ENCODE measurements at places on chromosomes 5 and 9. TPM values are rescaled to one million over a fixed set of nuclear protein-coding genes. Genes with fewer than 3 reads are reported as not detected.

- no peak for DNase-seq
These were observed 108.8 kb downstream of the HMHB1 start for GRCh38 chr5:143920772-143921171.

- no peak for DNase-seq
These were observed 13.1 kb downstream of the PALM2AKAP2 start for GRCh38 chr9:109792951-109793546.

Gene GPR151
- not detected for total RNA-seq

DNA sequence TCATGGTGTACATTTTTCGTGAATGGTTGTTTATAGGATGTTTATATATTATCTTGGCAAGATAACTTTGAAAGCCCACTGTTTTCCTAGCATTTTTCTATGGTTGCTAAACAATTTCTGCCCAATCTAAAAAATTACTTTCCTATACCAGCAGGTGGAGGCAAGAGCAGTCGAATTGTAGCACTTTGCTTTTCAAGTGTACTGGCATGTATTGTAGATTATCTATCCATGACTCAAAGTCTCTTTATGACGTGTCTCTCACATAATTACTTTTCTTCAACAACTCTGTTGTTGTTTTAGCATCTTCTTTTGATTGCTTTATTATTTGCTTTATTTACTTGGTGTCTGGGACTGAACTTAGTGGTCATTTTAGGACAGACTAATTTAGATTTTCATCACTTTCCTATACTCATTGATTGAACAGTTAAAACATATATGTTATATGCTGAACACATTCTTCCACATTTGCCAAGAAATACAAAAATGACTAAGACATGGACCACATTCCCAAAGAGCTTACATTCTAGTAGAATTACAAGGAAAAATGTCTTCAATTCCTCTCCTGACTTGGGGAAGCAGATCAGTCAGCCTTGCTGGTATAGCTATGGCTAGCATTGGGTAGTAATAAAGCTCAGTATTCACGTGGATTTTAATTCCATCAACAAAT, 20.7 kb downstream of the NLN start:
- no peak for DNase-seq

DNA sequence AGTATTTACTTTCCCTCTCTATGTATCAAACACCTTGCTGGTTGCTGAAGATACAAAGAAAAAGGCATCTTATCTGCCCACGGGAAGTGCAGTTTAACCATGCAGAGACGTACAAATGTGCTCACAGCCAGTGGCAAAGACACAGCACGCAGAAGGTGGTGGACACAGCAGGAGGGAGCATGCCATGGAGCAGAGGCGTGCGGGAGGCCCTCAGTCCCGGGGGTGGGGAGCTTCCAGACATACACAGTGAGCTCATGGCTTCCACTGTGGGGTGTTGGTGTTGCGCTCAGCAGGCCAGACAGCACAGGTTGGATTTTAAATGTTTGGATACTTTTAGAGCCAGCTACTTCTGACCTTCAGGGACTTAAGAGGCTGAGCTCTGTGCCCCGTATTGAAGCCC, 8.8 kb upstream of the BARX1 start:
- DNase-seq: no peak

GRCh38 chr9:16986556-16986955, 116.1 kb upstream of the BNC2 start:
- DNase-seq: no peak

DNA sequence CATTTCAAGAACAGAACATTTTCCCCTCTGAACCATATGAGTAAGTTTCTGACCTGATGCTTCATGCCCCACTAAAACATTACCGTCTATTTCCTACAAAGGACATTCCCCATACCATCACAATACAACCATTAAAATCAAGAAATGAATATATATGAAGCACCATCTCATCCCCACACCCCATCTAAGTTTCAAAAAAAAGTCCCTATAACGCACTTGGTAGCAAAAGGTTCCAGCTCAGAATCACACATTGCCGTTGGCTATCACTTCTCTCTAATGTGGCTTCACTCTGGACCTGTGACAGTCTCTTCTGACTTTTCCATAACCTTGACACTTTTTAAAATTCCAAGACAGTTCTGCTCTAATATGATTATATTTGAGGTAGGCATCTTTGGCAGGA, 5.9 kb downstream of the EMB start:
- no peak for DNase-seq

DNA sequence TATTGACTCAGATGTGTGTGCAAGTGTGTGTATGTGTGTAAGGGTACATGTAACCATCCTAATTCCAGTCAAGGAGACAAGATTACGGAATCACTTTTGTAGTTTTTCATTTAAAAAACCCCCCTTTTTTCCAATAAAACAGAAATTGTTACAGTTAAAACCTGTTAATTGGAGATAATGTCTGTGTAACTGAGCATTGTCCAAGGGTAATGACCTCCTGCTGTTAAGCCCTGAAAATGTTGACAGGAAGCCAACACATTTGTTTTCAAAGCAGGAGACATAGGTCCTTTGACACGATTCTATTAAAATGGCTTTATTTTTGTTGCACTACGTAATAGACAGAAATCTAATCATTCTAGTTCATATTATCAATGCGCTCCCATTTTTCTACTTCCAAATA, 457.3 kb upstream of the ARRDC3 start:
- DNase-seq: no peak

DNA sequence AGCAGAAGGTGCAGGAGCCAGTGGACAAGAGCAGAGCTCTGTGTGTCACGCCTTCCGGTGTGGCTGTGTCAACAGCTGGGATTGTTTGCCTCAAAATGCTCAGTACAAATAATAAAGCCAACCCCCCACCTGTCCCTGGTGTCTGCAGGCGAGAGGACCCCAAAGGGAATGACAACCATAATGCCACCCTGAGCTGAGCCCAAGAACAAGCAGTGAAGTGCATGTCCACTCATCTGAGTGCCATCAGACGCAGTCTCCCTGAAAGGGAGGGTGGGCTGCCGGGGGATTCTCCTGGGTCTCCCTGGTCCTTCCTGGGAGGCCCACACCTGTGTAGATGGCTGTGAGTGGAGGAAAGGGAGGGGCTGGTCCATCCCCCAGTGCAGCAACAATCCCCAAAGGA, 328.8 kb upstream of the IRX1 start:
- DNase-seq: no peak

DNA sequence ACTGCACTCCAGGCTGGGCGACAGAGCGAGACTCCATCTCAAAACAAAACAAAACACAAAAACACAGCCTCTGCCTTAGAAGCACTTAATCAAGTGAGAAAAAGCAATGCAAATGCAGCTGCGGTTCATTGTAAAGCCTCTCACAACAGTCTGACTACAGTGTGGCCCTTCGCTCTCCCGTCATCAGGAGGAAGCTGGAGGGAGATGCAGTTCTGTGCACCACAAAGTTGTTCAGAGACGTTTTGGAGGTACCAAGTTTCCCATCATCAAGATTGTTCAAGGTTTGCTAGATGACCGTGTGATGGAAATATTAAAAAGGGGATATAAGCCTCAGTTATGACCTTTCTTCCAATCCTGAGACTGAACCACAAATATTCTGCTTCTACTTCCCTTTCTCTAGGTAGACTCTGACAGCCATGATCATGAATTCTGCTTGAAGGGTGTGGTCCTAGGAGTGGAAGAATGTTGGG, 40.9 kb downstream of the SEC61B start:
- no peak for DNase-seq

Gene TIMD4
- total RNA-seq: not detected

GRCh38 chr5:157348049-157348400, 82.1 kb downstream of the CYFIP2 start:
- DNase-seq: no peak

Gene SLC1A1
- 1.6 TPM for total RNA-seq

DNA sequence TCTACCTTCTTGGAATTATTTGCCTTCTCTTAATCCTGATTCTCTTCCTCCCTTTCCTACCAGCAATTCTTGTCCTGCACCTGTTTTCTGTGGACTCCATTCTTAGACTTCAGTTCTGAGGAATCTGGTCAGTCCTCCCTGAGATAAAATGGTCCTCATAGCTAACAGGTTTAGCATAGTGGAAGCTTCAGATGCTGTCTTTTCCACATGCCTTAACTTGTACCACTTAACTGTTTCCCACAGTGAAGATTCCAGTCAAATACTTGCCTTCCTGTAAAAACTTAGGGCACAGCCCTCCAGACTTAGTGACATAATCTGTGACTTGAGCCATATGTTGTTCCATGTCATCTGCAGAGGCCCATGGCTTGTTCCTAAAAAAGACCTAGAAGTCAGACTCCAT, 261.3 kb downstream of the CWC27 start:
- DNase-seq: no peak

DNA sequence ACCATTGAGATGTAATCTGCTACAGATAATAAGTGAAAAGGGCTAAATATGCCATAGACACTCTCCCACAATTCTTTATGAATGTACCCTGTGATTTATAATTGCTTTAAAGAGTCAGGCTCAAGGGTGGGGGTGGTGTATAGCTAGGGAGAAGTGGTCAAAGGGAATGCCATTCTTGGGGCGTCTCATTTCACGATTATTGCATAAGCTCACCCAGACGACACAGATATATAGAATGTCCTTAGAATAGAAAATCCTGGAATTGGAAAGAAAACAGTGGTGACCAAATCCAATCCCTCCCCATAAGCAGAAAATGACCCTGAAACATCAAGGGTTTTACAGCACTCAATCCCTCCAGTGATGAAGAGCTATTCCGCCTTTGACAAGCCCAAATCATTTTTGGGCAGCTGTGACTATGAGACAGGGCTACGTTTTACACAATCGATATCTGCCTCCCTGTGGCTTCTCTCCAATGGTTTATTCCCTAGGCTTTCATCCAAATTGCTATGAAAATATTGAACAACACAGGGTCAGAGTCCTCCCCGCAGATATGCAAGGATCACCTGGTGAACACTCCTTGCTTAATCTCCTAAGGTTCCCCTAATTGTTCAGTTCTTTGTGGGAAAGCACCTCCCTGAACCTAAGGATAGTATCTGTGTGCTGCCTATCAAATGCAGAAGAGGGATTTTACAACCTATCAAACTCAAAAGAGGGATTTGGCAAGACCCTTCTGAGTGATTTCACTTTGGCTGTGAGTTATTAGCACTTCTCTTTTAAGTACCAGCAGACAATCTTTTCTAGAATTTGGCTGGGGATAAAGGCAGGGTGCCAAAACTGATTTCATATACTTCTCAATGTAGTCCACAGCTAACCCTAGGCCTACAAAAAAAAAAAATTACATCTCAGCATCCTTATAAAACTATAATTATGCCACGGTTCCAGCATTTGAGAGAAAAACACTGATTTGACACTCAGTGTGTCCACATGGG, 144.9 kb upstream of the CDH6 start:
- DNase-seq: no peak

Gene ROR2
- total RNA-seq: 31.8 TPM

Gene SH3PXD2B
- total RNA-seq: 17.9 TPM

DNA sequence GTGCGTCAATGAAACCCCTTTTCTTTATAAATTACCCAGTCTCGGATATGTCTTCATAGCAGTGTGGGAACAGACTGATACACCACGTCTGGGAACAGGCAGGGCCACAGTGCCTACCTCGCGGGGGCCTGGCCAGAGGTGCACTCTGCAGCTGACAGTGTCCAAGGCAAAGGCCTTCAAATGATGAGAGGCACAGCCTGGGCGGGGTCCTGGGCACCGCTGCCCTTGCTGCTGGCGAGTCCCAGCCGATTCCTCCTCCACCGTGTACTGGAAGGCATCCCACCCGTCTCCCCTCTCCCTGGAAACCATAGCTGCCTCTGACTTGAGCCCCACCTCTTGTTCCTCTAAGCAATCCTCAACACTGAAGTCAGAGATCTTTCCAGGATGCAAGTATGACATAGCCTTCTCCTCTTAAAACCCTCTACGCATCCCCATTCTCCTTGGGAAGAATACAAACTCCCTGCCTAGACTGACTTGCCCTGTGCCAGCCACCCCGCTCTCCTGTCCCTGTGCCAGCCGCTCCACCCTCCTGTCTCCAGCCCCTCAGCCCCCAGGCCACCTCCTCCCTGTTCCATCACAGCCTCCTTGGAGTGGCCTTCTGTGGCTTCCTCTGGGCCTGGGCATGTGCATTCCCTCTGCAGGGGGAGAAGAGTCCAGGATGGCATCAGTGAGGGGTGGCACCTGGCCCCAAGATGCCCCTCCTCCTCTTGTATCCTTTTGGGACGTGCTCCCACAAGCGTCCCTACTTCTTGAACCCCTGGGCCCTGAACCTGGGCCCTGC, 8.1 kb upstream of the COL5A1 start:
- DNase-seq: peak; percentile 13

Gene CAVIN4
- 0.27 TPM for total RNA-seq

Gene ADCY2
- total RNA-seq: 9.0 TPM

DNA sequence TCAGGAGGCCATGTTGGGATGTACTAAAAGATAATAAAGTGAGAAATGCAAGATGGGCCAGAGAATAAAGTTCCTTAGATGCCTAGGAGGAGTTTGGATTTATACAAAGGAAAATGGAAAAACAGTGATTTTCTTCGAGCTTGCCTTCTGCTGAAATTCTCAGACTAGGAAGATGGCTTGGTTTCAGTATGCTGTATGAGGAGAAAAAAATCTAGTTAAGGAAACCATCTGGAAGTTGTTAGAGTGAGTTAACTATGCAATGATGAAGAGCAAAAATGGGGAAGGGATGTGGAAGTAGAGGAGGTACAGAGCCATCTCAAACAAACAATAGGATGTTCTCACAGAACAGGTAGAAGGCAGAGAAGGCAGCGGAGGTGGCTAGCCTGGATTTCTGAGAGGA, 162.9 kb upstream of the FTMT start:
- DNase-seq: no peak

DNA sequence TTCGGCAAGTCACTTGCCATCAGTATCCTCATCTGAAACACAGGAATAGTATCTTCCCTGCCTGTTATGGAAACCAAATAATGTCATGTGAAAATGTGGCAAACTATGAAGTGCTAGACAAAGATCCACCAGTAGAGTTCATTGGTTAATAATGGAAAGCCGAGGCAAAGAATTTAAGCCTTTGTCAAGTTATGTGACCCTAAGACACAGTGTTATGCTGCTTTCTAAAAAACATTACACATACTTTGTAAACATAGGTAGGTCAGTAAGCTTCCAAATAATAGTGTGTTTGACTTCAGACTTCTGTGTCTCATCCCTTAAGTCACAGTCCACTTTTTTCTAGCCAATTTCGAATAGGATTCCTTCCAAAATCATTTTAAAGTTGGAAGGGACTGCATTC, 6.0 kb downstream of the PTAR1 start:
- no peak for DNase-seq

GRCh38 chr5:125005266-125005665, 258.8 kb upstream of the ZNF608 start:
- DNase-seq: no peak

DNA sequence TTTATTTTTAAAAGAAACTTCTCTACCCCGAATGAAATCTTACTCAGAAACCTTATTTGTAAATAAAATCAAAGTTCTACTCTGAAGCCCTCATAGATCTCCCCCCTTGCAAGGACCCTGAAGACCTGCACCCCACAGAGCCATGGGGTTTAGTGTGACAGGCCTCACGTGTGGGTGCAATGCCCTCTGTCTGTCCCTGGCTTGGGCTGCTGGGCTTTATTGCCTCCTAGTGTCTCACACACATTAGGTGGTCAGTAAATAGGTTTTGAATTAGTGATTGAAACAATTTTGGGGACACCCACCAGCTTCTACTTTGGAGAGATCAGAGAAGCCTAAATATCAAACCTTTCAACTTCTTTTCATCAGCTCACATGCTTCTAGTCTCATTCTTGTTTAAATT, 403.7 kb downstream of the KDM4C start:
- DNase-seq: no peak

All from ovary (tissue), 10 donors.